Cardiac septum (tissue), 1 donor: ENCODE measurements at places on chromosomes 4 and X. TPM values are rescaled to one million over a fixed set of nuclear protein-coding genes. Genes with fewer than 3 reads are reported as not detected.

DNA sequence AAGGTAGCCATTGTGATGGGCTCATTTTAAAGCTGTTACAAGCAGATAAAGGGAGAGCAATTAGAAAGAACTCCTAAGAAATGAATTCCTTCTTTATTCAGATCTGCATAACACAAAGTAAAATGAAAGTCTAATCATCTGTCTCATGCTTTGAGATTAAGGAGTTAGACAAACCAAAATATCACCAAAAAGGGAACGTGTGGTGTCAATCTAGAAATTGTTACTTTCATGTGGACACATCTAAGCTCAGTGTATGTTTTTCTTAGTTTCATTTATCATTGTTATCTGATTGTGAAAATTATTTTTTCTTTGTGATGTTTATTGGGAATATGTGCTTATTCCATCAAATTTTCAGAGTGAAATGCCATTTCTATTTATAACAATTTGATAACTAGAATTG lies 80.3 kb downstream of the BANK1 start:
- DNase-seq, result no peak

- peak; percentile 87 for DNase-seq
These were observed 94.2 kb downstream of the PJA1 start for GRCh38 chrX:69070949-69071650.

DNA sequence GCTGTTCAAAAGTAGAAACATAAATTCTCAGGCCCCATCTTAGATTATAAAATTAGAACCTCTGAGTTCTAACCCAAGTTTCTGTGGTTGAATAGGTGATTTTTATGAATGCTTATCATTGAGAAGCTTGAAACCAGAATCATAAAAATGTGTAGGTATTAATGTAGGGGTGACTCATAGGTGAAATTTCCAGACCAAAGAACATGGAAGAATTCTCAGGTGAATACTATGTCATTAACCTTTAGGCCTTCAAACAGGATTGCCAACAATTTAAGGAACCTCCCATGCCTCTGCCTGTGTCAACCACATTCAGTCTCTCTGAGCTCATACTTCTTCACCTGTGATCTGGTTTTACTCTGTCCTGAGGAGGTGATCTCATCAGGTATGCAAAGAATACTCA lies 177.8 kb downstream of the NPFFR2 start:
- no peak for DNase-seq

GRCh38 chrX:133796282-133796681 lies 189.1 kb downstream of the GPC3 start:
- no peak for DNase-seq

- DNase-seq, result no peak
These were observed 55.0 kb downstream of the PRPS1 start for GRCh38 chrX:107683124-107683895.

- DNase-seq, result no peak
These were observed 130.4 kb upstream of the GABRA2 start for GRCh38 chr4:46520361-46520760.

GRCh38 chr4:138805736-138806135 lies 209.8 kb upstream of the NOCT start:
- no peak for DNase-seq

Gene MAGEA9B
- total RNA-seq, result not detected

- no peak for DNase-seq
These were observed 99.5 kb upstream of the FAM9B start for GRCh38 chrX:9133426-9133825.

Gene IL2
- total RNA-seq, result not detected

Gene AMBN
- not detected for total RNA-seq

- no peak for DNase-seq
These were observed 7.6 kb downstream of the CYBB start for GRCh38 chrX:37787423-37787869.

Gene BGN
- 175 TPM for total RNA-seq

DNA sequence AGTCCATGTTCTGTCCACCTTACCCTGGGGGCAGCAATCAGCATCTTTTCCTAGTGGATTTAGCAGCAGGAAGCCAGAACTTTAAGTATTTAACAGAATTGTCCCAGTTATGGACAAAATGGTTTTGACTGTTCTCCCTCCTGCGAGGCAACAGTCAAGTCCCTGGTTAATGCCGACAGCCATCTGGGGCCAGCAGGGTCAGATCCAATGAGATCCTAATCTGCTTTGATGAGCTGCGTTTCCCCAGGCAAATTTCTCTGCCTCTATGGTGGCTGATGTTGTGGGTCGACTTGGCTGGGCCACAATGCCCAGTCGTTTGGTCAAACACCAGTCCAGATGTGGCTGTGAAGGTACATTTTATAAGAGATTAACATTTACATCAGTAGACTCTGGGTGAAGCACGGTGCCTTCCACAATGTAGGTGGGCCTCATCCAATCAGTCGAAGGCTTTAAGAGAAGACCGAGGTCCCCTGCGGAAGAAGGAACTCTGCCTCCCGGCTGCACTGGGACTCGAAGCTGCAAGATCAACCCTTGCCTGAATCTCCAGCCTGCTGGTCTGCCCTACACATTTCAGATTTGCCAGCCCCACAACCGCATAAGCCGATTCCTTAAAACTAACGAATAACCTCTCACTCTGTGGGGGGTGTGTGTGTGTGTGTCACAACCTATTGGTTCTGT lies 89.0 kb upstream of the C4orf50 start:
- no peak for DNase-seq

Gene ARR3
- total RNA-seq, result not detected

DNA sequence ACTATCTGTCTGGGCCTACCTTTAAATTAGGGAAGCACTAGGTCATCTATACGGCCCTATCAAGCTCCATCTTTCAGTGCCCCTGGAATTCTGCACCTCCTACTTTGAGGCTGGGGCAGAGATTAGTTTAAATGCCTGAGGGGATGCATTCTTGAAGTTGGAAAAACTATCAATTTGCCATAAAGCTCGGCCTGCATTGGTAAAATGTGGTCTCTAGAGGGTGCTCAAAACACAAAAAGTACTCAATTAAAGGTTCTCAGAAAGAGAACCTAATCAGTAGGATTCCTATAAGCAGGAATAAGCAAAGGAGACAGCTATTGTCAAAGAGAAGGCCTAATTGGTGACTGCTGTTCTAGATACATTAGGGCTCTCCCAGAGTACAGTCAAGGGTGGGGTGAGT lies 111.7 kb downstream of the AMER1 start:
- DNase-seq, result no peak

DNA sequence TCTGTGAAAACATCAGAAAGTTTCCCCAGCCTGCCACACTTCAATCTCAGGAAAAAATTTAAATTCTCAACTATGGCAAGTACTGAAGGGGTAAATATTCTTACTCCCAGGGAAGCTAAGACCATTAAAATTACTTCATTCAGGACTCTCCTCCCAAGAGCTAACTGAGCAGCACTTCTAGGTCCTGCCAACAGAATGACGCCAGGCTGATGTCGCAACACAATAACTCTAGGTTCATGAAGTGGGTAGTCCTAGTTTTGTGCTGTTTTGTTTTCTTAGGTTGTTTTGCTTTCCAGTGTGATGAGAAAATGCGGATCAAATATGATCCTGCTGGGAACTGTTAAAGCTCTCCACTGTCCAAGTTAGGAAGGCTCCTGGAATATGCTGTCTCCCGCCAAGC lies 180.0 kb downstream of the NKX6-1 start:
- no peak for DNase-seq

GRCh38 chr4:139508581-139509237 lies 47.3 kb downstream of the SETD7 start:
- DNase-seq, result no peak

Gene IL1RAPL1
- total RNA-seq, result 0.73 TPM

DNA sequence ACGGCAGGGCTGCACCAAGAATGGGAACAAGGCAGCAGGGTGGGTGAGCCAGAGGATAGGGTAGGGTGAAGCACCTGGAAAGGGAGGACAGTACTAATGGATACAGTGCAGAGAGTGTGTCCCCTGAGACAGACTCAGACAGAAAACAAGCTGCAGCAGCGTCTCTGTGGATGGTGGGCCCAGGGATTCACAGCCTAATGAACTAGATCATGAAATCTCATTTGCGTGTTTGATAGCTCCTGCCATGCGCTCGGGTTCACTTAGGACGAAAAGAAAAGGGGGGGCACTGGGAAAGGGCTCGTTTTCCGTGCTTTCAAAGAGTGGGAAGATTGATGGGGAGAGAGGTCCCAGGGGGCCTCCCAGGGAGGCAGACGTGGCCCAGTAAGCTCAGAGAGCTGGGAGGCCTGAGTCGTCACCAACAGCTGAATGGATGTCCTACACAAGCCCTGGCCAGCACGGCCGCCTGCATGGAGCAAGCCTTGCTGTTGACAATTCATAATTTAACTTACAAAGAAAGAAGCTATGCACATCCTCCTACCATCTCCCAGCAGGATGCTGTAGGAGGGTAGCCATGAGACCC lies 446.9 kb downstream of the BCOR start:
- no peak for DNase-seq

Gene ADAMTS3
- total RNA-seq, result 0.75 TPM

GRCh38 chrX:40272141-40272540 lies 174.4 kb upstream of the BCOR start:
- no peak for DNase-seq

DNA sequence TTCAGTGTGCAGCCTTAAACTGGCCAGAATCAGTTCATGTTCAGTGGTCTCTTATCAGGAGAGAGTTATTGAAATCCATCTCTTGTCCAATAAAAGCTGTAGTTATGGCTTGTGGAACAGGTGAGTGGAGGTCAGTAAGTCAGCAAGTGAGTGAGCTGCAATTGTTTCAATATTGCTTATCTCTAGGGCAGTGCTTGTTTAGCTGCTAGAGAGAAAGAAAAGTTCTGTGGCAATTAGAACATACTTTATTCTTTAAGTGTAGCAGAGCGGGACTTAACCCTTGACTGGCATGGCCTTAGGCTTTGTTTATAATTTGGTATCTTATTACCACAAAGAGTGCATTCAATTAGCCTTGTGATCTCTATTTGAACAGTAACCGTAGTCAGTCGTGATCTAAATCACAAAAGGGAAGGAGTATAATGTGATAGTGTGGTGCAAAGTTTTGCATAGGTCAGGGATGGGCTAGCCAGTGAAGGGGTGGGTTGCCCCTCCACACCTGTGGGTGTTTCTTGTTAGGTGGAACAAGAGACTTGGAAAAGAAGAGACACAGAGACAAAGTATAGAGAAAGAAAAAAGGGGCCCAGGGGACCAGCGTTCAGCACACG lies 6.9 kb upstream of the ETDC start:
- DNase-seq, result no peak

Gene ALPK1
- 4.9 TPM for total RNA-seq

DNA sequence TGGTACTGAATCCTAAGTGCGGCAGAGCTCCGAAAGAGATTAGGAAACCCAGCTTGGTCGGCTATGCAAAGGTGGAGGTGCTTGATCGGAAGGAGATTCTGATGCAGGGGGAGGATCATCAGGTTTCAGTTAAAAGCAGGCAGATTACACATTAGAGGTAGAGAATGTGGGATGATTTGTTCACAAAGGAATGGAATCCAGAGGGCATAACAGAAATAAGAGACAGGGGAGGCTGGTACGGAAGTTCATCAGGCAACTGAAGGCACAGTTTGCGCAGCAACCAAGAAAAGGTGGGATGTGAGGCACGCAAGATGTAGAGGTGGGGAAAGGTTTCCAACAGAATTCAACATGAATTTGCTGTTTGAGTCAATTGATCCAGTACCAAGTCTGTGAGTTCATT lies 424 bp upstream of the ZNF330 start:
- no peak for DNase-seq

- DNase-seq, result no peak
These were observed 1.9 kb downstream of the RAB9A start for GRCh38 chrX:13690836-13691235.

DNA sequence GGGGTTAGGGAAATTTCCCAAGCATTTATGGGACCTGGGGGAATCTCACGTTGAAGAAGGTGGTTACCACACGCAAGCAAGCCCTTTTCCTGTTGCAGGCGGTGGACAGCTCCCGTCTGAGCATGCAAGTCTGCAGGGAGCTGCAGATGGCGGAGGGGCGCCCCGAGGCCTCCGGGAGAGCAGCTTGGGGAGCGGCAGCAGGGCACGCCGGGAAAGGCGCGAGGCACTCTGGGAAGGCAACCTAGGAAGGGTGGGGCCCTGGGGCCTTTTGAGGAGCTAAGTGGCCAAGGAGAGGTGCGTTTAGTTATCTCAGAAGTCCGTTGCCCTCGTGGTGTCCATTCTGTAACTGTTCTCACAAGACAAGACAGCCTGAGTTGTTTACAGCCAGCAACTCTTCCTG lies 57.0 kb upstream of the SLC25A4 start:
- no peak for DNase-seq
